NK-92 treated with Interleukin-12 subunit alpha and Interleukin-12 subunit beta, amount 100 ng/mL, for 24 hours (cell line): ENCODE measurements at places on chromosomes 1 and 21.

- DNase-seq: no peak
Measured at GRCh38 chr1:229411434-229412055, 22.3 kb downstream of the ACTA1 start.

DNA sequence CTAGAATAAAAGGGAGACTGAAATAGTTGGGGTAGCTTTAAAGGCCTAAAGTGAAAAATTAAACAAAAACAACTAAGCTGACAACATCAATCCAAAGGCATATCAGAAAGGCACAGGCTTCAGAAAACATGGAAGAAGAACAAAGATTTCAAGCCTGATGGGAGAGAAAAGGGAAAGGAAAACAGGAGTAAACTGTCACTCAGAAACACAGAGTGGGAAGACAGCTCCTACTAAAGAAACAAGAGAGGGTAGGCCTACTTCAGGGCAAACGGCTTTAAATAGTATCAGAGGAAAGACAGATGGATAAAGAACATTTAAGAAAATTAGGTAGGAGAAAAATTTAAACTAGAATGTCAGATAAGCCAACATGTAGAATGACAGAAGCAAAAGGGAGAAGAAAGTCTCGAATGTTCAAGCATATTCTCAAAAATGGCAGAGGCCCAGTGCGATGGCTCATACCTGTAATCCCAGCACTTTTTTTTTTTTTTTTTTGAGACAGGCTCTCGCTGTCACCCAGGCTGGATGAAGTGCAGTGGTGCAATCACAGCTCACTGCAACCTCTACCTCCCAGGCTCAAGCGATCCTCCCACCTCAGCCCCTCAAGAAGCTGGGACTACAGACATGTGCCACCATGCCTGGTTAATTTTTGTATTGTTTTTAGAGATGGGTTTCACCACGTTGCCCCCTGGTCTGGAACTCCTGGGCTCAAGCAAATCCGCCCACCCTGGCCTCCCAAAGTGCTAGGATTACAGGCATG lies 7.6 kb downstream of the EGLN1 start:
- DNase-seq: no peak

- no peak for DNase-seq
Measured at GRCh38 chr1:40386359-40386723, 12.8 kb downstream of the SMAP2 start.

GRCh38 chr21:44800103-44800502 lies 1.5 kb downstream of the UBE2G2 start:
- DNase-seq: no peak

GRCh38 chr21:33384841-33385331 lies 18.3 kb upstream of the IFNGR2 start:
- peak; percentile 43 for DNase-seq

- DNase-seq: no peak
Measured at GRCh38 chr1:218397752-218398339, 52.7 kb downstream of the TGFB2 start.

GRCh38 chr1:58256041-58256440 lies 290.5 kb downstream of the OMA1 start:
- no peak for DNase-seq

DNA sequence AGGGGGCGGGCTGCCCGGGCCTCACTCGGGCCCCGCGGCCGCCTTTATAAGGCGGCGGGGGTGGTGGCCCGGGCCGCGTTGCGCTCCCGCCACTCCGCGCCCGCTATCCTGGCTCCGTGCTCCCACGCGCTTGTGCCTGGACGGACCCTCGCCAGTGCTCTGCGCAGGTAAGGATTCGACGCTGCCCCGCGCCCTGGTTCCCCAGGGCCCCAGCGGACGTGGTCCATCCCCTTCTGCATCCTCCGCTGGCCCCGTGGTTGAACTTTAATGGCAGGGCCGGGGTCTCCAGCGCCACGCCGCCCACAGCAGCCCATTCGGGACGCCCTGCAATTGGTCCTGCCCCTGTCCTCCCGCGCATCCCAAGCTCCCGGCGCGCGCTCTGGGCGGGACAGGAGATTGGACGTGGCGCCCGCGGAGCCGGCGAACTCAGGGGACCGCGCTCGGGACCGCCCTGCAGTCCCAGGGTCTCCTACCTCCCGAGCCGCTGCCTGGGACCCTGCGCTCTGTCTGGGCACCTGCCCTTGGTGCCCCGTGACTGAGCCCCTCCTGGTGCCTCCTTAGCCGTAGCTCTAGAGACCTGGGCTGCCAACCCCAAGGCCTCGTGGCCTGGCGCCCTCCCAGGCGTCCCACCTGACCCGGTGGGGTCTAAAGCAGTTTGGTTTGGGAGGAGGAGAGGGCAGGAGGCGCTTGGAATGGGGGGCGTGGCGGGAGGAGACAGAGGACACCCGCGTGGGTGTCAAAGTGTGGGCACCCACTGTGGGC lies at the start of gene ALPL:
ALPL (plus strand) TSS at position 73 of the 762 bp plus-strand sequence. CDS start 44,659 bp downstream, outside the sequence.
- DNase-seq: no peak

DNA sequence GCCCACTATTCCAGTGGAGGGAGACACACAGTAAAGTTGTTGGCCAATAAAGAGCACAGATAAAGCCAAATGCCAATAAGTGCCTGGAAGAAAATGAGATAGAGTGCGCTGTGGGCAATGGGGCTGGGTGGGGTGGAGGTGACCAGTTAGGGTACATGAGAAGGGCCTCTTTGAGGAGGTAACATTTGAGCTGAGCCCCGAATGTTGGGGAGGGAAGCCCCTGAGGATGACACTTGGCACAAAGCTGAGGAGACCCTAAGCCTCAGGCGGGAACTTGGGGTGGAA lies 979 bp downstream of the S100A9 start:
- no peak for DNase-seq

- DNase-seq: no peak
Measured at GRCh38 chr1:210815641-210816550, 318.1 kb downstream of the KCNH1 start.

GRCh38 chr1:231683439-231684165 lies 57.0 kb downstream of the DISC1 start:
- DNase-seq: no peak

GRCh38 chr1:205484985-205485967 lies 19.2 kb upstream of the CDK18 start:
- peak; percentile 61 for DNase-seq

- no peak for DNase-seq
Measured at GRCh38 chr1:116693759-116694480, 26.4 kb upstream of the IGSF3 start.

GRCh38 chr1:31785020-31785946 lies 21.1 kb upstream of the ADGRB2 start:
- DNase-seq: no peak

- DNase-seq: no peak
Measured at GRCh38 chr1:59116920-59117542, 179.9 kb upstream of the FGGY start.

DNA sequence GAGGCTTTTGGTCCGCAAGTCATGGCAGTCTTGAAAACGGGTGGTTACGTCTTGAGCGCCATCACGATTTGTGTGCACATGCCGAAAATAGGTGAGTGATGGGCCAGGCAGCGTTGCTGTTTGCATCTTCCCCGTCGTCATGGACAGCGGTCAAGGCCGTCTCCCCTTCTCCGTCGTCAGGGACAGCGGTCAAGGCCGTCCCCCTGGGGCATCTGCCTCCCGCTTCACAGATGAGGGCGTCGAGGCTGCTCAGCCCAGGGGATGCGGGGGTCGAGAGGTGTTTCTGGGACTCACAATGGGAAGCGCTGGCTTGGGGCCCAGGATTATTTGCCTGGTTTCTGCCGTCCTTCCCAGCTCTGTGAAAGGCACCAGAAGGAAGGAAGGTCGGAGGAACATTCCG lies 162.2 kb downstream of the PRDM16 start:
- DNase-seq: no peak

GRCh38 chr1:234397732-234398131 lies 24.5 kb downstream of the COA6 start:
- no peak for DNase-seq

- DNase-seq: no peak
Measured at GRCh38 chr1:106524631-106525030, 531.8 kb upstream of the PRMT6 start.

DNA sequence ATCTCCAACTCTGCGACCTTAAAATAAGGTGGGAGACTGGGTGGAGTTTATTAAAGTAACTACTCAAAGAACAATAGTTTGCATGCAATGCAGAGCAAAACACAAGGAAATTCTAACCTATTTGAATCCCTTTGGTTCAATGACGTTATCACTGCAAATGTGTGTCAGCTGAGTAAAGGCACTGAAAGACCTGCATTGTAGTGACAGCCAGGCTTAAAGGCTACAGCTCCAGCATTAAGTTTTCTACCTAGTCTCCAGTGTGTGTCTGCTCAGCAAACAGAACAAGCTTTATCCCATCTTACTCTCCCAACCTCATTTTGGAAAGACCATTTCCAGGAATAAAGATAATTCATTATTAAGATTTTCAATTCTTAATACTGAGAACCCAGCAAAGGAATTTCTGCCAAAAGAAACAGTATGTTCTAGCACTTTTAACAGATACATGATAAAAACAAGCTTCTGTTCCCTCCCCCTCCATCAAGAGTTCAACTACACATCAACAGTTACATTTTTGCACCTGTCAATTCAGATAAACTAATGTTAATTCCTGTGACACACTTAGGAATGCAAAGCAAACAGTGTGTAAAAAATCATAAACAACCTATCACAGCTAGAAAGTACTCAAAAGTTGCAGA lies 14.2 kb downstream of the PTP4A2 start:
- DNase-seq: no peak

GRCh38 chr1:95685081-95685480 lies 451.1 kb downstream of the RWDD3 start:
- DNase-seq: no peak

DNA sequence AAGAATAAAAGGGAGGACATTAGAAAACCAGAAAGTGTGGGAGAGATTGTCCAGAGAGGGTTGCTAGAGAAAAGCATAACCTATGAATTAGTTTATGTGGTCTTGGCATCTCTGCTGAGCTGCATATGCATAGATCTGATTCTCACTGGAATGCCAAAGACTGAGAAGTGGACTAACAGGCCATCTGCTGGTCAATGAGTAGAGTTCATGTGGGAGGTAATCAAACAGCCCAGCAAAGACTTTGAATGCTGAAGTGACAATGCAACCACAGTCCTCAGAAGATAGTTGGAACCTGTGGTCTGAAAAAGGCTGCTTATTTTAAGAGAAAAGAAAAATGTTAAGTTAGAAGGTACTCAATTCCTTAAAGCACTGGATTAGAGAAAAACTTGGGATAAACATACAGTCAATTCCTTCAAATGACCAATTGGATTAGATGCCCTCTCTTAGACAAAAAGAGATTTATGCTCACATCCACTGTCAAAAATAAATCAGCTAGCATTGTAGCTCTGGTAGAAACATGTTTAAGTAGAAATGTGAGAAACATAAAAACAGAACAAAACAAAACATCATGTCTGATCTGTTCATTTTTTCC lies 382.8 kb downstream of the AMY1C start:
- no peak for DNase-seq

GRCh38 chr1:119634016-119634415 lies 14.1 kb downstream of the ZNF697 start:
- DNase-seq: no peak

- no peak for DNase-seq
Measured at GRCh38 chr1:184514447-184514846, 127.6 kb downstream of the C1orf21 start.

- DNase-seq: no peak
Measured at GRCh38 chr1:207500306-207500705, 4.3 kb downstream of the CR1 start.

GRCh38 chr21:17688912-17689874 lies 76.5 kb upstream of the BTG3 start:
- no peak for DNase-seq

- DNase-seq: no peak
Measured at GRCh38 chr1:162892906-162893611, 32.1 kb upstream of the CCDC190 start.

DNA sequence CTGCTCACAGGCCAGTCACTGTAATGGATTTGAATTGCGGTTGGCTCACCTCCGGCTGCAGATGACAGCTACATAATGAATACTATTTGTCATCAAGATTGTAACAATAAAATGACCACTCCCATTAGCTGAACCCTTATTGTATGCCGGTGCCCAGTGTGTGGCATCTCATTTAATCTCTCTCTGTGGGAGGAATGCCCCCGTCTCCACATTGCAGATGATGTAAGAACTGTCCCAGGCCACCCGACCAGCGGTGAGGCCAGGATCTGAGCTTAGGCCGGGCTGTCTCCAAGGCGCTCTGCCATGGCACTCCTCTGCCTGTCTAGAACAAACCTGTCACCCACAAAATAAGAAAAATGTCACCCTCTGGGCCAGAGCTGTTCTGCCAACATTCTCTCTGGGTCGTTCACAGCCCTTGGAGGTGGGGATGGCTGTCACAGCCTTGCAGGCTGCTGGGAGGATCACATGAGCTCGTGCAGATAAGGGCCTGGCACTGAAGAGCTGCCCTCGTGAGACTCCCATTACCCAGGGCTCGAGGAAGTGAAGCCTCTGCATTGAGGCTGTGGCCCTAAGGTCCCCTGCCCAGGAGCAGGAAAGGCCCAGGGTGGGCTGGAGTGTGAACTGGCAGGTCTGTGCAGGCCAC lies 52.7 kb downstream of the ECE1 start:
- DNase-seq: no peak

- no peak for DNase-seq
Measured at GRCh38 chr1:221228594-221228993, 349.4 kb downstream of the HLX start.

- no peak for DNase-seq
Measured at GRCh38 chr1:235759336-235759735, 107.4 kb downstream of the LYST start.

- DNase-seq: no peak
Measured at GRCh38 chr1:204041803-204042505, 31.0 kb upstream of the SOX13 start.

- peak; percentile 76 for DNase-seq
Measured at GRCh38 chr1:25232866-25233784, 823 bp upstream of the SYF2 start.

- no peak for DNase-seq
Measured at GRCh38 chr1:230382001-230382491, 44.1 kb downstream of the PGBD5 start.

DNA sequence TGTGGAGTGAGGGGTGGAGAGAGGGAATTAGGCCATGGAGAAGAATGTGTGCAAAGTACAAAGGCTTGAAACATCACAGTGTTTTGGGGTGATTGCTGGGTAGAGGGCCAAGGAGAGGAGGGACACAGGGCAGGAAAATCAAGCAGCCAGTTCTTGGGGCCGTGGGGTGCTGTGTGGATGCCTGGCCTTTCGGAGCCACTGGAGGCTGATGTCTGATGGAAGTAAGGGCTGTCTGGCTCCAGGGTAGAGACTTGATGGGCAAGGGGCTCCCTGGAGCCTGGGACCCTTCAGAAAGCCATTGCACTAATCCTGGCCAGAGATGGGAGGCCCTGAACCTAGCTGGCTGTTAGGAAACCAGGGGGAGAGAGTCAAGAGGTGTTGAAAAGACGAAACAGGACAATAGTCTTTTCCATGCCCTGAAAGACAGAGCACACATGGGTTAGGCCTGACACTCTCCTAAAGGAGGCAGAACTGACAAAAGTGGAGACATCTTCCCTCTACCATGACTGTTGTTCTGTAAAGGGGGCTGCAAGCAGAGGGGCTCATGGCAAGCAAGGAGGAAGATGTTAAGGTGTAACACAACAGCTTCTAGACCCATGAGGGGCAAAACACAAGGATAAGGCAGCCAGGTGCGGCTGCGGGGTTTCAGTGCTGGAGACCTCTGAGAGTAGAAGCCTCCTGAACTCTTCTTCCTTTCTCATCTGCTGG lies 21.0 kb downstream of the ATF3 start:
- DNase-seq: no peak

GRCh38 chr1:204931768-204932572 lies 61.3 kb downstream of the NFASC start:
- DNase-seq: no peak
